DMS53 (cell line): ENCODE measurements at places on chromosomes 5 and 9.

DNA sequence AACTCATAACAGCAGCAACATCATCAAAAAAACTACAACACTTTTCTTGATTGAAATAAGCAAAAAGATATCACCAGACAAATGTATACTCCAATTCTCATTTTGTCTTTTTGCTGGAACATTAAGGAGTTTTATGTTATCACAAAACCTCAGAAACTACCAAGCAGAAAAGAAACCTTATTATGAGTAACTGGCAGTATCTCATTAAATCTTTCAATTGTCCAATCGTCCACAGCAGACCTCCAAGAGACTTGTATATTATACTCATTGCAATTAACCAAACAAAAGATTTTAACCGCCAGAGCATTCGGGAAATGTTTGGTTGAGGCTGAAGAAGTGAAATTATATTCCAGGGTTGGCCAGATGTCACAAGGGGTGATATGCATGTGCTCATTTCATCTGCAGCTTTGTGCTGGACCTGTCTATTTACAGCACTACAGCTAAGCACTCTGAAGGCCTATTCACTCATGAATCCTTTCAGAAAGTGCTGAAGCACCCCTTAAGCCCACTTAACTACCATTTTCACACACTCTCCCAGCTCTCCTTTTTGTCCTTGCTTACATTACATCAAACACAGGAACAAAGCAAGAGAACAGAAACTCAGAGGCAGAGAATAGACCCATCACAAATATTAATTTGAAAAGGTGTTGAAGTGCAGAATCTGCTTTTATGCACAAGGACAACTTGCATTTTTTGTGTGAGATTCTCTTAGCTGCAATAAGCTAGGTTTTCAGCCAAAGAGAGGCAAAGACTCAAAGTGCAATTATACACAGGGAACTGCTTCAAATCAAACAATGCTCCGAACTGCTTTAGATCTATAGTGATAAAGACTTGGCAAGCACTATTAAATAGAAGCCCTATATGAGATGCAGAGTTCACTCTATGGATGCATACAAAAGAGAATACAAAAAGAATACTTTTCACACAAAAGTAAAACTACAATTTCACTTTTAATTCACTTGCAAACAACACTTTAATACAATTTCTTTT is 150.4 kb upstream of the POU5F2 start:
- DNase-seq, result peak; percentile 80

DNA sequence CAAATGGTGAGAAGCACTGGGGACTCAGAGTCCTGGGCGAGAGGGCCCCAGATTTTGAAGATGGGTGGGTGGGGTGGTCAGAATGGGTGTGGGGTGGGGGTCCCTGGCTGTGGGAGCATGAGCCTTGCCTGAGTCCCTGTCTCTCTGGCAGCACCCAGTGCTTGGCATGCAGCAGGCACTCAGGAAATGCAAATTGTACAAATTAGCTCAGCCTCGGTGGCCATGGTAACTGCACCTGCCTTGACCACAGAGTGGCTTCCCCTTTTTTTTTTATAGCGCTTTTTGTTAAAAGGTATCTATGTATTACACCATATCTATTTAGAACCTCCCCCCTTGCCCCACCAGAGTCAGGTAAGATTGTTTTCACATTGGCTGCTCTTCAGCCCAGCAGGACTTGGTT is 19.2 kb upstream of the PITX1 start:
- DNase-seq, result peak; percentile 91

DNA sequence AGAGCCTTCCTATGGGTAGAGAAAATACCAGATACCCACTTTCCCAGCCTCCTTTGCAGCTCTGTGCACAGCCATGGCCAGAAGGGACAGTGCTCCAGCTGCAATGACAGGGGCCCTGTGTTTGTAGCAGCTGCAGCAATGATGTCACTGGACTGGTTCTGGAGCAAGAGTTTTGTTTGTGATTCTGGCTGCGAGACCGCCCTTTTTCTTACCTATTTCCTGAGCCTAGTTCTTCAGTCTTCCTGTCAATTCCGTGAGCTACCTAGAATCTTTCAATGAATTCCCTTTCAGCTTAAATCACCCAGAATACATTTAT is 10.0 kb upstream of the BOD1 start:
- peak; percentile 61 for DNase-seq

- DNase-seq, result peak; percentile 42
These were observed 518 bp downstream of the ERBIN start for GRCh38 chr5:65926893-65927292.

DNA sequence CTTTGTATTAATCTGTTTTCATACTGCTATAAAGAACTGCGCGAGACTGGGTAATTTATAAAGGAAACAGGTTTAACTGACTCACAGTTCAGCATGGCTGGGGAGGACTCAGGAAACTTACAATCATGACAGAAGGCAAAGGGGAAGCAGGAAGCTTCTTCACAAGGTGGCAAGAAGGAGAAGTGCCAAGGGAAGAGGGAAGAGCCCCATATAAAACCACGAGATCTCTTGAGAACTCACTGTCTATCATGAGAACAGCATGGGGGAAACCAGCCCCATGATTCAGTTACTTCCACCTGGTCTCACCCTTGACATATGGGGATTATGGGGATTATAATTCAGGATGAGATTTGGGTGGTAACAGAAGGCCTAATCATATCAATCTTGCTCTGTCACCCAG is 60.9 kb upstream of the CHD1 start:
- DNase-seq, result no peak

DNA sequence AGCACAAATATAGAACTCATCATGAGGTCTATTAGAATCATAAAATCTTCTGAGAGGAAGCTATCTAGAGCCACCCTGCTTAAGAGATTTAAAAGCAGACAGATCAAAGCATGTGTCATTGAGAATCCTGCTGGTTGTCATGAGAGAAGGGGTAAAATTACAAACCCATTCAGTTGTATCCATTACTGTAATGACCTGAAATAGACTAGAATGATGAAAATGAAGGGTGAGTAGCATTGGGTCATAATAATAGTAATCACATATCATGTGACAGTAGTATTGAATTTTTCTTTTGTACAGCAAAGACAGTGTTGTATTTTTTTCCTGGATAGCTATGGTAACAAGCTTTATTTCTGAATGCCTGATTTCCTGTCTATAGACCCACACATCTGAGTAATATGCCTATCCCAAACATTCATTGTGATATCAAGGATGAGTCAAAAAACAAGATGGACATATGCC is 149.0 kb downstream of the PDE4D start:
- peak; percentile 37 for DNase-seq

GRCh38 chr5:109516390-109516789 is 106.6 kb upstream of the PJA2 start:
- DNase-seq, result no peak
